ENCODE measurements at places on chromosomes 16 and 17.

DNA sequence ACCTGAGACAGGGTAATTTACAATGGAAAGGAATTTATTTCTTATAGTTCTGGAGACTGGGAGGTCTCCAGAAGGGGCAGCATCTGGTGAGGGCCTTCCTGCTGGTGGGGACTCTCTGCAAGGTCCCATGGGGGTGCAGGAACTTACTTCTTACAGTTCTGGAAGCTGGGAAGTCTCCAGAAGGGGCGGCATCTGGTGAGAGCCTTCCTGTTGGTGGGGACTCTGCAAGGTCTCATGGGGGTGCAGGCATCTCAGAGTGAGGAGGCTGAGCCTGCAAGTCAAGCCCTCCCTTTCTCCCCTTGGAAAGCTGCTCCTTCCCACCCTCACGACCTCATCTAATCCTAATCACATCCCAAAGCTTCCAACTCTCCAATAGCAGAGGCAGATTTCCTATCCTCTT is 157.4 kb downstream of the FOXL1 start:
- no peak for DNase-seq

DNA sequence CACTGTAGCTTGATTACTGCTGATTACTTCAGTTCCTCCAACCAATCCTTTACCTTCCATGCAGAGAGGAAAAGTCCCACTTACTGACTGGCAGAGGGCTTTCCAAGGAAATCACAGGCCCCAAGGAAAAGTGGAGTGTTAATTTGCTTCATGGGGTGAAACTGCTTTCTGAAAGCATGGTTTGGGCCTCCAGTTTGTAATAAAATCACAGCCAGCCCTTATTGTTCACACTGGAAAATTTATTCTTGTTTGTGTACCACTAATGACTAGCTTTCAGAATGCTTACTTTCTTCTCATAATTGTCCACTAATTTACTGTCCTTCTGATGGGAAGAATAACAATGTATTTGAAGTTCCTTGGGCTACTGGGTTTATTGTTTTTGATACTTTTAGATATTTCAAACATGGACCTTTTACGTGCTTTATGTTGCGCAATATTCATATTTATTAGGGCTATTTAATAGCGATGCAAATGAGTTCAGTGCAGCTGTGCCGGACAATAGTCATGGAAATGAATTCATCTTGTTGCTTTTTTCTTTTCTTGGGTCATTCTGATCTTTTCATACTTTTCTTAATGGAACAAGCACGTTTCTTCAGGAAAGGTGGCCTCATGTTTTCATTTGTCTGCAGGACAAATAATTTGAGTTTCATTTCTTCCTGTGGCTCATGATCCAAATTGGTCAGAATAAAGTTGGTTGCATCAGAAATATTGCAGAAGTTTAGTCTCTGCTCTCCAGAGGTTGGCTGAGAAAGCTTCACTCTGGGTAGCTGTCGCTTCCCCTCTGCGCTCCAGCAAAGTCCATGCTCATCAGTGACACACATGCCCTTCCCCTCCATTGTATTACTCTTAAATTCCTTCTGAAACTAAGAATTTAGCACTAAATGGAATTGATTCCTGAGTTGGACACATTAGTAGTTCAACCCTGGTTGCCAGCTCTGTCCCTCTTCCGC is 128.7 kb downstream of the PRKCA start:
- DNase-seq = peak; percentile 21

DNA sequence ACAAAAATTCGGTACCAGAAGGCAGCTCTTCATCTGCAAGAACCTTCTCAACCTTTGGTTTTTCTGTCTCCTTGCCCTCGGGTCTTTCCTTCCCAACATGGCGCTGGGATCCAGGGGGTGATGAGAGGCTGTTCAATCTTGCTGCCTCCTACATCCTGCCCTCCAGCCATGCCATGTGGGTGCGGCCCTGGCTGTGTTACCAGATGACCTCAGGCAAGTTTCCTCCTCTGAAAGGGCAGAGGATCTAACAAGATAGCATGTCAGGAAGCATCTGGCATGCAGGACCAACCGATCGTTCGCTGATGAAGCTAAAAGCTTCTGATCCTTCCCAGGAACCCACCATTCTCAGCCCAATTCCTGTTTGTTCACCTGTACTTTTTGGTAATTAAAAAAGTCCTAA is 36.8 kb upstream of the BCAR1 start:
- DNase-seq = peak; percentile 29

DNA sequence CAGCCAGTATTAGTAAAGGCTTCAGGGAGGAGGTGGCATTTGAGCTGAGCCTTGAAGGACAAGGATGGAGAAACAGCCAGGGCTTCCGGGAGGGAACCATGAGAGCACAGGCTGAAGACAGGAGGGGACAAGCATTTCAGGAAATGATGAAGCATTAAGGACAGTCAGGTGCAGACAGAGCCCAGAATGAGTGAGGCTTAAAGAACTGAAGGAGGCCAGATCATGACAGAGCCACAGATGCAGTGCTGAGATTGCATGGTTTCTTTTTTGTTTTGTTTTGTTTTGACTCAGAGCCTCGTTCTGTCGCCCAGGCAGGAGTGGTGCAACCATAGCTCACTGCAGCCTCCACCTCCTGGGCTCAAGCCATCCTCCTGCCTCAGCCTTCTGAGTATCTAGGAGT is 211.5 kb downstream of the SOX9 start:
- DNase-seq = no peak

GRCh38 chr17:327296-327695 is 25.3 kb downstream of the RPH3AL start:
- no peak for DNase-seq

- no peak for DNase-seq
These were observed 206.8 kb upstream of the SDK2 start for GRCh38 chr17:73851091-73851490.

DNA sequence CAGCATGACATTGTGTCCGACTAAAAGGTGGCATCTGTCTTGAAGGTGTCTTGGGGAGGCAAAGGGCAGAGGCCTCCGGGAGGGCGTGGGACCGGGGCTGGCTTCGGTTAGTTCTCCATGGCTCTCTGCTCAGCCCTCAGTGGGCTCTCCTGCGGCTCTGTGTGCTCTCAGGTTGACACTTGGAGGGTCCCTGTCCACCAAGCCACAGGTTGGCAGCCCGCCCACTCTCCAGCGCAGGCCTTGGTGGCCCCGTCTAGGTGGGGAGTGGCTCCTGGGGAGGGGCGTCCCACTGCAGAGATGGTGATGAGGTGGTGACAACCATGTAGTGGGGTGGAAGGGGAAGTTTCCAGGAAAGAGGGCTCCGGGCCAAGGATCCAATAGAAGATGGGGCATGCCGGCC is 31.6 kb downstream of the ADGRG5 start:
- no peak for DNase-seq

DNA sequence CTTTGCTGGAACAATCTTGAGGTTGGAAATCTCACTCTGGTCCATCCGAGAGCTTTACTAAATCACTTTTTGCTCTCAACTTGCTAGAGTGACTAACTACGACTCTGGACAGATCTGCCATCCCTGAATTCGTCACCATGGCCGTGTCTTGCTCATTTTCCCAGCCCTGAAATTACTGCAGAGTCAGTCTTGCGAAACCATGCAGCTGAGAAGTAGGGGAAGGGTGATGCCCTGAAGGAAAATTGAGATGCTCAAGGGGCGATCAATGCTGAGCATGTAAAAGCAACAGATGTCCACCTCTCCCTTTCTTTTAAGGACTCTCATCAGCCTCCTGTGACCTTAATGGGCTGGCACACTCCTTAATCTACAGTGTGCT is 18.8 kb downstream of the PCTP start:
- peak; percentile 85 for DNase-seq

DNA sequence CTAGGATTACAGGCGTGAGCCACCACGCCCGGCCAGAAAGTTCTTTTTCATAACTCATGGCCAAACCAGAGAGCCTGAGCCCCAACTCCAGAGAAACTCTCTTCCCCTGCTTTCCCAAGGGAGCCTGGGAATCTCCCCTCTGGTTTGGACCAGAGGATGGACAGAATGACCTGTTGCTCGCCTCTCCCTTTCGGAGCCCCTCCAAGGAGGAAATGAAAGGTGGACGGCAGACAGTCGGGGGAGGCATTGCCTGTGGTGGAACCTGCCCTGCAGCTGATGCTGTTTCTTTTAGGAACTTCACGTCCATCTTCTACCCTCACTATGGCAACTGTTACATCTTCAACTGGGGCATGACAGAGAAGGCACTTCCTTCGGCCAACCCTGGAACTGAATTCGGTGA is 65.5 kb downstream of the SCNN1B start:
- DNase-seq = no peak

All from AG10803 (cell line).